Effector CD4-positive, alpha-beta T cell (primary cell): ENCODE measurements at places on chromosomes 16 and 17.

DNA sequence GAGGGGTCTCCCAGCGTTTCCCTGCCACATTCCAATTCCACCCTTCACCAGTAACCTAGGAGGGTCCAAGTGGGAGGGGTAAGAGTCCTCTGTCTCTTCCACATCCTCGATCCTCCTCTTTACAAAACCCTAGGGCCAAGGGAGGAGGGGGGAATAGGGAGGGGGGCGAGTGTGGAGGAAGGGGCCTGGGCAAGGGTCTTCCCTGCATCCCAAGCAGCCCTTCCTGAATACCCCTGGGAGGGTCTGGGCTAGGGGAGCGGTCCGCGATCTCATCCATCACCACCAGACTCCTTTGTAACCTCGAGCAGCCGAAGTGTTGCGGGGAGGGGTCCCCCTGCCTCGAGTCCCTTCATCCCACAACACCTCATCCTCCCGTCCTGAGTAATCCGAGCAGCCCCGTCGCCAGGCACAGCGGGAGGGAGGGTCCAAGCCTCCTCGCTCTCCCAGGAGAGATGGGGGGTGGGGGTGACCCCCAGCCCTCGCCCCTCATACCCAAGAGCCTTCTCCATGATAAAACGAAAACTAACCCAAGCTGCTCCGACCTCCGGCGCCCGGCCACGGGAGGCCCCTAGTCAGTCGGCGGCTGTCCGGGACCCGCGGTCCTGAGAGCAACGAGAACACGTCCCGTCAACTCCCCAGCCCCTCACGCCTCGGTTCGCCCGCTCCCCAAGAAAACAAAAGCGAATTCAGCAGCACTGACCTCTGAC, 502 bp downstream of the SMPD3 start:
- DNase-seq, result peak; percentile 21

DNA sequence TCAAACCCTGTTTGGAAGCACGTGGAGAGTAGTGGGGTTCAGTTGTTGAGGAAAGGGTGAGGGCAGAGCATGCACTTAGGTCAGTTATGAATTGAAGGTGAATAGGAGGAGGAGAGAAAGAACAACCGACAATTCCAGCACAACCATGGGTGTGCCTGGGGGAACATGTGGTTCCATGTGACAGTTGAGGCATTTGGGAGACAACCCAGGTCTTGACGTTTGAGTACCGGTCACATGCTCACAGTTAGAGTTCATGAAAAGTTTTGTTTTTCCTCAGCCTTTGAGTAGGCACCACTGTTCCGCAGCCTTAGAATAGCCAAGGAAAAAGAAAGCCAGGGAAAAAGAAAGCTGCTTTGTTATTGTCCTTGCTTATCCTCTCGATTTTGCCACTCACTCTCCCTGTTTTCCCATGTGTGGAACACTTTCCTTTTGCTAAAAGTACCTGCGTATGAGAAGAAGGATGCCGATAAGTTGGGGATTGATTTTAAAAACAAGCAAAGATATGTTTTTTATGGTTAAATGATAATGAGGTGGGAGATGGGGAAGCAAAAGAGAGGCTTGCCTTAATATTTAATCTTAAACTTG, 25.6 kb upstream of the ABCC11 start:
- no peak for DNase-seq

- DNase-seq, result no peak
Measured at GRCh38 chr17:15409721-15410250, 57.6 kb downstream of the CDRT4 start.

GRCh38 chr17:35891269-35891668, 11.1 kb upstream of the CCL5 start:
- no peak for DNase-seq

DNA sequence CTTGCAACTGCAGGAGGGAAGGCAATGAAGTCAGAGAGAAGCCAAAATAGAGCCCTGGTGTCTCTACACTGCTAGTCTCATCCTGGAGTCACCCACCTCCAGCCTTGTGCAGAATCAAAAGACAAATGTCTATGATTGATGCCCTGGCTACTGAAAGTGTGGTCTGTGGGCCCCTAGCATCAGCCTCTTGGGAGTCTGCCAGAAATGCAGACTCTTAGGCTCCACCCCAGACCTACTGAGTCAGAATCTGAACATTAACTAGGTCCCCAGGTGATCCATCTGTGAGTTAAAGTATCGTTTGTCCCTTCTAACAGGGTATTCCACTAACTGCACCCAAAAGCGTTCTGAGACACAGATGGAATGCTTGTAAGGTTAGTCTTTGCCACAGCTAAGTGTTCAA, 21.2 kb downstream of the EARS2 start:
- no peak for DNase-seq

DNA sequence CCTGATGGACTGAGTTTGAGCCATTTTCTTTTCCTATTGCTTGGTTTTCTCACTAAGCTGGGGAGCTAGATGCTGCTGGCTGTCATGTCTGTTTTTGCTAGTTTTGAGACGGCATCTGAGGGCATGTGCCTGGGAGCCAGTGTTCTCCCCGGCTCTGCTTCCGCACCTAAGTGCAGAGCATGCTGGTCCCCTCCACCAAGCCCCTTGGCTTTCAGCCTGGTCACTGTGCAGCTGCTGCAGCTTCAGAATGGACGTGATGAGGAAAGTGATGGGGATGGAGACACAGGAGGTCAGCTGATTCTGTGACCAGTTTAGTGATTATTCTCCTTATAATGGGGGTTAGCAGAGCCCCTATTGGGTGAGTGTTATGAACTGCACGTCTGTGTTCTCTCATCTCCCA, 28.5 kb downstream of the DNAH17 start:
- DNase-seq, result no peak

GRCh38 chr16:17404941-17405689, 65.6 kb downstream of the XYLT1 start:
- DNase-seq, result no peak

DNA sequence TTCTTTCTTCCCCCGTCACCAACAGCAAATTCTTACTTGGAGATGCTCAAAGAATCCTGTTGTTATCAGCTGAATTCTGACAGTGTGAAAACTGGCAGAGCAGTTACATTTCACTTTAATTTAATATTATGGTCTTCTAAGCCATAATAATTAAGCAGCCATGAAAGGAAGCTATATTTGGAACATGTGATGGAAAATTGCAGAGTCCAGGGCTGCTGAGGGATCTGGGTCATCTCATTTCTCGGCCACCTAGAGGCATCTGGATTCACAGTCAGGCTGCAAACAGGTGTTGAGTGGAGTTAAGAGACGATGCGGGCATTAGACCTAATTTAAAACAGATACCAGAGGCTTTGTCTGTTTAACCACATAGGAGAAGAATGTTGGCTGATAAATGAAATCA, 38.4 kb downstream of the CHD9NB start:
- no peak for DNase-seq

DNA sequence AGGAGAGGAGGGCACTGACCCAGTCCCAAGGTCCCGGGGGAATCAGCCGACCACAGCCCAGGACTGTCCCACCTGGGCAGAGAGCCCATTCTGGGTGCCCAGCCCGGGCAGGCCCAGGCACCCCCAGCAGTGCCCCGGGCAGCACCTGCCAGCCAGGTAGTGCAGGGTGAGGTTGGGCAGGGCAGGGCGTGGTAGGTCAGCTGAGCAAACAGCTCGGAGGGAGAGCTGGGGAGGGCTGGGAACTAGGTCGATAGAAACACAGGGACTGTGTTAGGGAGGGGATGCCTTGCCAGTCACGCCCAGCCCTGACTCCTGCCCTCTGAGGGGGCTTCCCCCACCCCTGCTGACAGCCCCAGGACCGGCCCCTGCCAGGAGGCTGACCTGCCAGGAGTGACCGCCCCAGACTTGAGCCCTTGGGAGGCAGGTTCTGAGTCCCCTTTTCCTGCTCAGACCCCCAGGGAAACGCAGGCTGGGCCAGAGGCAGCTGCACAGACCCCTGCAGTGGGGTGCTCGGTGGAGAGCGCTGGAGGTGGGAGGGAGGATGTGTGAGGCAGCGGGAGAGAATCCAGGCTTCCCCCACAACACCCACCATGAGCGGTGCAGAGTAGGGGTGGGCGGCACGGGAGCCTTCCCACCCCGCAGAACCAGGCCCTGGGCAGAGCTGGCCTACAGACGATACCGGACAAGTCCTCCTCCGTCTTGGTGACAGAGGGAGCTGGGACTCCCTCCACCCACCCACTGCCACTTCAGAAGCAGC, 4.7 kb downstream of the HS3ST6 start:
- DNase-seq, result no peak
